ENCODE measurements at places on chromosomes 5 and 9.

DNA sequence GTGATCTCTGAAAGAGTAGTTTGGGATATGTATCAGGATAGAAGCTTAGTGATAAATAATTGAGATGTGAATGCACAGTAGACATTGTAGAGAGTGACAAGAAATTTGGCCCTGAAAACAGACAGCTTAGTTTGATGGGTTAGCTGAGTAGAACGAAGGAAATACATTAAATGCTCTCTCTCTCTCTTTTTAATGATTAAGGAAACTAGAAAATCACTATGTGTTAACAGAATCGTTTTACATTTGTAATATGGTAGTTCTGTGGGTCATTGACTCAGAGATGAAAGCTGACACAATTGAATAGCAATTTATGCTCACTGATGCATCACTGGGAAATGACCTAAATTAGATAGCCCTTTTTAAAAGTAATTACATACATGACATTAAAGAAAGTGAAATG lies 739.8 kb upstream of the PTPRD start:
- no peak for DNase-seq

GRCh38 chr5:30838936-30839496 lies 354.5 kb upstream of the CDH6 start:
- DNase-seq: no peak

DNA sequence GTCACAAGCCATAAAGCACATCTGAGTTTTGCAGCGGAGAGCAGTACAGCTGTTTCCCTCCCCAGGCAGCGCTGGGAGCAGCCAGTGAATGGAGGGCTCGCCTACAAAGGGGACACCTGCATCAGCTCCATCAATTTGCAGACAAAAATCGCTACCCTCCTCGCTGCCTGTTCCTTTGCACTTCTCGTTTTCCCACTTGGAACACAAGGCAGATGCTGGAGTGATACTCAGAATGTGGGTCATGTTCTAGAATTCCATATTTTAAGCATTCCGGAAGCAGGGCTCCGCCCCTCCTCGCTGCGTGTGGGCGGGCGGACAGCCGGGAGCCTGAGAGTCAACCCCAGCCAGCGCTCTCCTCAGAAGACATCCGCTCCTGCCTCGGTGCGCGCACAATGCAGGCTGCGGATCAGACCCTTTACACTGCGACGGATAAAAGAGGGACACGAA lies 92.1 kb downstream of the LMNB1 start:
- DNase-seq: no peak

- no peak for DNase-seq
Observed at GRCh38 chr9:101585740-101586139, 9.0 kb downstream of the PPP3R2 start.

GRCh38 chr9:116156621-116157314 lies 3.2 kb downstream of the PAPPA start:
- DNase-seq: no peak

GRCh38 chr9:134549336-134549735 lies 92.3 kb upstream of the COL5A1 start:
- no peak for DNase-seq

DNA sequence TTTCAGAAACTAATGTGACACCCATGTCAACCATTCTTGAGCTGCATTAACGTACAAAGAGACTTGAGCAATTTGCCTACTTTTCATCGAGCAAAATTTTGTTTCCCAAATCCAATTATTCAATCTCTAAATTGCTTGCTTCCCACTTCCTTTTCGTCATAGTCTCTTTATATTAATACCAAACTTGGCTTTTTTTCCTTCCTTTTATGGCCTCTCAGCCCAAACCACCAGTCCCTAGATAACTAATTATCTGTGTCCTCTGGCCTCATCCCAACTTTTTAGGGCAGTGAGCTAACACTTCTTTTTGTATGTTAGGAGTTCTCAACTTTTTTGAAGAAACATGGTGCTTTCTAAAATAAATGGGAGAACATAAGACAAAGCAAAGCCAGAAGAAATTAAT lies 155.5 kb upstream of the S1PR3 start:
- no peak for DNase-seq

DNA sequence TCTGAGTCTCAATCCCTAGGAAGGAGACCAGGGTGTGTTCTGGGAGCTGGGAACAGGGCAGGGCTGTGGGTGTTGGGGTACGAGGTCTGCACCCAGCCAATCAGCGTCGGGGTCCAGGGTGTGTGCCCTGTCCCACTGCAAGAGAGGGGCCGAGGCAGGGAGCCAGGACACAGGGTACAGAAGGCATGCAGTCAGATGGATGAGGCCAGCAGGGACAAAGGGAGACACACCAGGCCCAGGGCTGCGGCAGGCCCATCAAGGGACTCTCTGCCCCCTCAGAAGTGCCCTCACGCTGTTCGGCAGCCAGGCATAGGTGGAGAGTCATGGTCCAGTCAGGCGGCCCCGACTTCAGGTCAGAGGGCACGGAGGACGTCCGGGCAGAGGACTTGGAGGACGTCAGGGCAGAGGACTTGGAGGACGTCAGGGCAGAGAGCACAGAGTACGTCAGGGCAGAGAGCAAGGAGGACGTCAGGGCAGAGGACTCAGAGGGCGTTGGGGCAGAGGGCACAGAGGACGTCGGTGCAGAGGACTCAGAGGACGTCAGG lies 28.8 kb upstream of the ADAMTS2 start:
- DNase-seq: peak; percentile 35

GRCh38 chr9:94504358-94504757 lies 50.5 kb upstream of the PCAT7 start:
- no peak for DNase-seq

- DNase-seq: no peak
Observed at GRCh38 chr5:64184832-64185231, 19.2 kb downstream of the RNF180 start.

- peak; percentile 61 for DNase-seq
Observed at GRCh38 chr9:88387552-88388202, 567 bp upstream of the SPIN1 start.

All from activated naive CD4-positive, alpha-beta T cell treated with anti-CD3 and anti-CD28 coated beads, Interleukin-2, amount 50 U/mL, for 72 hours (primary cell).